ENCODE measurements at places on chromosomes 2 and 18.

GRCh38 chr2:207253666-207254345 lies 88.1 kb upstream of the KLF7 start:
- DNase-seq, result no peak

DNA sequence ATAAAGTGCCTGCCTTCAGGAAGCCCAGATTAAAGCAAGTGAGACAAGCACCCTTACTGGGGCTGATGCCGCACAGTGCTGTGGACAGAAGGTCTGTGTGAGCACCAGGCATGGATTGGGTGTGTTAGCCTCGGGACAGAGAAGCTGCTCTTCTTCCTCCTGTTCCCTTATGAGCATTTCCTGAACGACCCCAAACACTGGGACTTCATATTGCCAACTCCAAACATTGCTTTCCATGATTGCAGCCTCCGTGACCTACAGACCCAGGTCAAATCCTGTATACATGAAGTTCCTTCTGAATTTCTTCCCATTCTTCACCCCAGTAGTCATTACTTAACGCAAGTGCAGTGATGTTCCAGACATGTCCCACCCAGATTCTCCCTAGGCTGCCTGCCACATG lies 129.8 kb upstream of the ALKAL2 start:
- DNase-seq, result no peak

DNA sequence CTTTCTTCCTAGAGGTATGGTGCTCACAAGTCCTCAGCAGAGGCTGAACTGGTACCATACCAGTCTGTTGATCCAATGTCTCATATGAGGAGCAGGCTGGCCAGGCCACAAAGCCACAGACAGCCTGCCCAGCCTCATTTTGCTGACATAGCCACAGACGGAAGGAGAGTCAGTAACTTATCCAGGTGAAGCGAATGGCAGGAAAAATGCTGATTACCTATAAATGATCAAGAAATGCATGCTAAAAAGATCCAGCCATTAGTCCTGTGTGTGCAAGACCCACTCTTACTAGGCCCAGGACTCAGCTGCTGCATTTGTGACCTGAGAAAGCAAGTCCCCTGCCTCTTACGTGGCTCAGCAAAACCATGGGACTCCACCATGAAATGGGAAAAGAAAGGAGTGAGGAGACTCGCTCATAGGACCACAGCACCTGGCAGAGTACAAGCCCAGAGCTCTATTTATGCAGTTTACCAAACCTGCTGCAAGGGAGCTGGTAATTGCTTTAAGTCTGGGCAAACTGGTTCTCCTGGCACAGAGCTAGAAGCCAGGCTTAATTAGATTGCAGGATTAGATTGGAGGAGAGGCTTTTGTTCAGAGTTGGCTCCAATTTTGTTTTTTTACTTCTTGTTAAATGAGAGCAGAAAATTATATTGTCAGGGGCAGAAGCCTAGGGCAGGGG lies 19.0 kb downstream of the RHOB start:
- peak; percentile 49 for DNase-seq

DNA sequence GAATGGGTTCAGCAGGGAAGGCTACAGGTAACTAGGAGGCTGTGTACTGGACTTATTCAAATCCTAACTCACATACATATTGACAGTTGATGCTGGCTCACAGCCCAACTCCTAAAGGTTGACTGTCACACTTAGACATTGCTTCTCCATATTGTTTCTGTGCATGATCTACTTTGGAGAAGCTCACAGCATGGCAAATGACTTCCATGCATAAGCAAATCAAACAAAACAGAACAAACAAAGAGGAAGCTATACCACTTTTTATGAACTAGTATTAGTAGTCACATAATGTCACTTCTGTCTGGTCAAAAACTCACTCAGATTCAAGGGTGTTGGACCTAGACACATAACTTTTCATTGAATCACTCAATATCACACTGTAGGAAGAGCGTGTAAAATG lies 43.8 kb upstream of the CDH19 start:
- no peak for DNase-seq

DNA sequence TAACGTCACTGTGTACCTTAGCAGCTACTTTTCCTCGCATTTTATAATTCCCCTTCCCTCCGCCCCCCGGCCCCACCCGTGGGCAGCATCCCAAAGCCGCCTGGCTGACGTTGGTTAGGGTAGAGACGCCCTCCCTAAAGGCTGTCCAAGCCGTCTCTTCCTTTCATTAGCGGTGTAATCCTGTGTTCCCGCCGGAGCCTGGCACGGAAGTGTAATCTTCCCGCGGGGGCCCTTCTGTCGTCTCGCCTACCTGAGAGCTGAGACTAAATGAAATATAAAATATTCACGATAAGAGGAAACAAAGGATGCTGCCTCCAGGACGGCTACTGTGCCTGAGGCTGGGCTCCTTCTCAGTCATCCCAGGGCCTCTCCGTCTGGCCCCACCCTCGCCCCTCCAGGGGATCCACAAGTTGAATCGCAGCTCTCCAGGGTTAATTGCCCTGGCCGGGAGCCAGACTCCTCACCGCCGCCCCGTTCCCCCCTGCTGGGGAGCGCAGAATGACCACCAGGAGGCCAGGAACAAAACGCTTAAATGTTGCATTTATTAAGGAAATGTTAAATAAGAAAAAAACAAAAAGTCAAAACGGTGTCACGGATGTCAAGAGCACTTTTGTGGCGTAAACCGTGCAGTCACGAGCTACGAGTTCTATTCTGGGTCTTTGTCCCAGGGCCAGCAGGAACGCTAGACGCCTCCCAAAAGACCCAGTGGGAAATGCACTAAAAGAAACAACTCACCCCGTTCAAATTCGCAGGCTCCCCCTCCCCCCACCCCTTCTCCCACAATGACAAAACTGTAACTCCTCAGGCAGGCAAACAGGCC lies 1.5 kb downstream of the RPRM start:
- DNase-seq, result no peak

DNA sequence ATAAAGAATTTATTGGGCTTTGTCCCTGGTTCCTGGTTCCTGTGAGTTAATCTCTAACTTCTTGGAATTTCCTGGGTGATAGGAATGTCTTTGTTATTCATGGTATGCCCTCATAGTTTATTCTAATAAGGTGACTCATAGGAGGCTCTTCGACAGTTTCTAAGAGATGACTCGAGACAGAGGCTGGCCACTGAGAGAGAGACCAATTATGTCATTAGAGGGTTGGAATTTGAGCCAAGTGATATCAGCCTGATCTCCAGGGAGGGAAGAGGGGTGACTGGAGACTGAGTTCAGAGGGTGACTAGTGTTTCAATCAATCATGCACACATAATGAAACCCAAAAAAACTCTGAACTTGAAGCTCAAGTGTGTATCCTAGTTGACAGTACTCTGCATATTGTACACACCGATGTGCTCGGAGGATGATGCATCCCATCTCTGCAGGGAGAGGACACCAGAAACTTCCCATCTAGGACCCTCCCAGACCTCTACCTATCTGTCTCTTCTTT lies 185.7 kb downstream of the MTCL1 start:
- DNase-seq, result no peak

- peak; percentile 88 for DNase-seq
Measured at GRCh38 chr2:61179701-61180639, 18.0 kb downstream of the C2orf74 start.

GRCh38 chr2:238277695-238278094 lies 10.7 kb downstream of the PER2 start:
- no peak for DNase-seq

- DNase-seq, result no peak
Measured at GRCh38 chr2:120797421-120798221, 62.0 kb downstream of the GLI2 start.

GRCh38 chr2:17672583-17673317 lies 80.9 kb downstream of the SMC6 start:
- no peak for DNase-seq

DNA sequence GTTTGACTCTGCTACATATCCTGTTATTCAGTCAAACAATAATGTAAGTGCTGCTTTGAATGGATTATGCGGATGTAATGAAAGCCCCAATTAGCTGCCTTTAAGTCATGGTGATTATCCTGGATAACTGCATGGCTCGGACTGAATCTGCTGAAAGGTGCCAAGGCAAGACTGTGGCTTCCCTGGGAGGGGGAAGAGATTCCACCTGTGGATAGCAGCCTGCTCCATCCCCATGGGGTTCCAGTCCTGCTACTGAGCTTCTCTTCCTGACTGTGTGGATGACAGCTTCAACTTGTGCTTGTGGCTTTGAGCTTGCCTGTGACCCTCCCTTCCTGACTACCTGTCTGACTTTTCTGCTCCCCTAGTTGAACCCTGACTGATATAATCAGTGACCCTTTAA lies 540.0 kb upstream of the GYPC start:
- DNase-seq, result no peak

GRCh38 chr18:1062588-1062987 lies 157.9 kb downstream of the ADCYAP1 start:
- no peak for DNase-seq

DNA sequence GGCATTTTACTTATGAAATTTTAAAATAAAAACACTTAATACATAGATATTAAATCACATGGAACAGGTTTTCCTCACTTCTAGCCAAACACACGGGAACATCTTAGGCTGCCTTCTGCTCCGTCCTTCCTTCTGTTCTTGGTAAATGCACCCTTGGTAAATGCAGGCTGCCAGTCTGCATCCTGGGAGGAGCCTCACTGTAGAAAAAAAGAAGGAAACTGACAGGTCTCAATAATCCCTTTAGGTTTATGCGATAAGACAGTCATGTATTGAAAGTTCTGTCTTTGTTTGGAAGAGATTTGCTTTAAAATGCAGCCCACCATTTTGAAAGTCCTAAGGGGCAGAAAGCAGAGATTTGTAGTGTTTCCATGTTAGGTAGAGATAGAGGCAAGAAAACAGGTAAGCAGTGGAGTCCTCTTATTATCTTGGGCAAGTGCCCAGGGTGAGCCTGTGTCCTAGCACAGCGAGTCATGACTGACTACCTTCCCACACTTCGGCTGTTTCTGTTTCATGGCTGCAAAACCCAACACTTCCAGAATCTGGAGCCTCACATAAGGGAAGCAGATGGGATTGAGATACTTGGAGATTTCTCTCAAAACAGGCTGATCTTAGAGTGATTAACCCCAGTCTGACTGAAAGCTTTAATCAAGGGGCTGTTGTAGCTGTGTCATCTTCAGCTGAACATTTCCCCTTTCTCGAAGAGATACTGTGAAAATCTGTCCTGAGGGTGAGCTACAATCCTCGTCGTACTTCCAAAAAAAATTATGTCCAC lies 131.4 kb upstream of the MAP3K20 start:
- no peak for DNase-seq

- no peak for DNase-seq
Measured at GRCh38 chr2:160666154-160667060, 172.8 kb upstream of the RBMS1 start.

DNA sequence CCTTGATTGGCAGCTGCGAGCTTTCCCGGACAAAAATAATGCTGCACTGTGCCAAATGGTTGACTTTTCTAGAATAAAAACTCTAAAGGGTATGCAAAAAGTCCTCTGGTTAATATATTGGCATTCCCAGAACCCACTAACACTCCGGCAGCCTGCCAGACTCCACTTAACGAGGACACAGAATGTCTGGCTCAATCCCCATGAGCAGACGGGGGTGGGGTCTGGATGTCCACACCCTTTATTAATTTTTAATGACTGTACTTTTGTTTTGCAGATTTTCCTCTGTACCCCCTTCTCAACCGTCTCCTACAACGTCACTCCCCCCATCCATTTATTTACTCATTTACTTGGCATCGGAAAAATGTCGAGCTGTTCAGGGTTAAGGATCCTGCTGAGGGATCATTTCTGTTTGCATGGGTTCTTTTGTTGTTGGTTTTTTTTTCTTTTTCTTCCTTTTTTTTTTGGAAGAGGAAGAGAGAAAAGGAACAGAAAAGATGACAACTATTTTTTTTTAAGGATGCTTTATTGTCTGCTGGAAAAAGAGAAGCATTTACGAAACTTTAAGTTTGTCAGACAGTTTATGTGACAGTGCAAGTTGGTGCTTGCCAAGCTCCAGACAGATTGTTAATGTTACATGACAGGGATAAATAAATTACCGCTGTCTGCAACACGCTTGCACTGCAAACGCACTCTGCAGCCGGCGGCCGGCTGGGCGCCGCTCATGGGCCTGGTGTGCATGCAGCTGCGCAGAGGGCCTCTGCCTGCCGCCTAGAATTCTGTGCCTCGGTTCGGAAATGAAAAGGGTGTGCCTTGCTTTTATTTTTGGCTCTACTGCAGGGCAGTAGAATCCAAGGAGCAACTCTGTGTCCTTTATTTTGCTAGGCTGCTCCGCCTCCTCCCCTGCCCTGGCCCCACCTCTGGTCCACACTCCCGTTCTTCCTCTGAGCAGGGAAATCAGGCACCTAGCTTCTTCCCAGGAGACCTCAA lies 3.6 kb downstream of the LDLRAD4 start:
- DNase-seq, result no peak

DNA sequence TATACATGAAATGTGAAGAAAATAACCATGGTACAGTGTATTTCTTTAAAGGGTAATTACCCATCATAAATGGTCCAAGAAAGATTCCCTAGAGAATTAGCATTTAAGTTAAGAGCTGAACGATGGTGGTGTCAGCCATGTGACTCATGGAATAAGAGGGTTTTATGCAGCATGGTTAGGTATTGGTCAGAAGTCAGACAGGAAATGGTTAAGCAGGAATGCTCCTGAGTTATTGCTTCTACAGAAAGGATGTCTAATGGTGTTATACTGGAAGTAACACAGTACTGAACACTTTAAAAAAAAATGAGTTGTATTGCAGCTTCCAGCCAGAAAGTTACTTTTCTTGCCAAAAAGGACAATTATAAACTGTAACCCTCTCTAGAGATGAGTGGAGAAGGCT lies 72.7 kb upstream of the UBE2E3 start:
- DNase-seq, result no peak

DNA sequence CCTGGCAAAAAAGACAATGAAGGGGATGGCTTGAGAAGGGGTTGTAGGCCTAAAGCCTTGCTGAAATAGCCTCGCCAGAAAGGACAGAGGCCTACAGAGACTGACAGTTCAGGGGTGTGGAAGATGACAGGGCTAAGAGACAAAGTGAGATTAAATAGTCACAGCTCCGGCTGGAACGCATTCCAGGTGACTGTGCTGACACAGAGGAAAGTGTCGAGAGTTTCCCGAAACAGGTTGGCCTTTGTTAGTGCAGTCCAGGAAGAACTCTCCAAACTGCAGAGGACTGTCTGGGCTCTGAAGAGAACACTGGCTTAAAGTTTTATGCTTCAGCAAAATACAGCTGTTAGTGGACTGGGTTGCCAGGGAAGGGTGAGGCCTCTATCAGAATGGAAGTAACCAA lies 52.8 kb downstream of the METTL4 start:
- DNase-seq, result no peak

GRCh38 chr18:5542515-5543035 lies 1.2 kb downstream of the EPB41L3 start:
- no peak for DNase-seq

- no peak for DNase-seq
Measured at GRCh38 chr2:38147333-38148121, 71.6 kb upstream of the CYP1B1 start.

Data from mesenteric fat pad (tissue), 1 donor.